Activated CD4-positive, alpha-beta memory T cell treated with anti-CD3 and anti-CD28 coated beads for 36 hours (primary cell): ENCODE measurements at places on chromosomes 5 and 9.

GRCh38 chr9:94870793-94871558 is 144.5 kb downstream of the AOPEP start:
- DNase-seq = peak; percentile 63

GRCh38 chr9:15942831-15943424 is 390.1 kb downstream of the CCDC171 start:
- DNase-seq = no peak

DNA sequence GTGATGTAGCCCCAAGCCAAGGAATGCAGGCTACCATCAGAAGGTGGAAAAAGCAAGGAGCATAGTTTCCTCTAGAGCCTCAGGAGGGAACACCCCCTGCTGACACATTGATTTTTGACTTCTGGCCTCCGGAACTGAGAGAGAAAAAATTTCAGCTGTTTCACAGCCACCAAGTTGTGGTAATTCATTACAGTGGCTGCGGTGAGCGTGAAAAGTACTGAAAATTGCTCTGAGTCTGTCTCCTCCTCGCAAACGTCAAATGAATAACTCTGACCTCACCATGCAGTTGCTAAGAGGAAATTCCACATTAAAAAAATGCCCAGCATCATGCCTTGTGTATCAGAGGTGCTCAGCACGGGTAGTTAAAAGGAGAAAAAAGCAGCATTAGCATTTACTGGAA is 277.9 kb upstream of the MSX2 start:
- no peak for DNase-seq

- no peak for DNase-seq
Observed at GRCh38 chr5:97102010-97102470, 40.4 kb downstream of the LIX1 start.

DNA sequence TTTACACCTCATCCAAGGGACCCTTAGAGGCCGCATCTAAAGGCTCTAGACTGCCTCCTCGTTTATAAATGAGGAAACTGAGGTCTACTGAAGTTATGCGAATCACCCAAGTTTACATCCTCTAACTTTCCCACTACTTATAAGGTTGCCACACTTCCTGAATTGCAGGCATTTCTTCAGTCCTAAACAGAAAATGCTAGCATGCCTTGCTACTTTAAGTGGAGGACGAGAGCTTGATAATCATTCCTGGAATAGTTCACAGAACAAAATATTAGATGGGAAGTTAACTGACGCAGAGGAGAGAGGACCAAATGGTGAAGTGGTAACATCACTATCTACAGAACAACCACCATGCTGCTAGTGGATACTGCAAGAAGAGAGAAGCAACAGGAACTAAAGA is 85.8 kb downstream of the GNAQ start:
- DNase-seq = no peak

- DNase-seq = no peak
Observed at GRCh38 chr9:1303932-1304331, 253.8 kb downstream of the DMRT2 start.

DNA sequence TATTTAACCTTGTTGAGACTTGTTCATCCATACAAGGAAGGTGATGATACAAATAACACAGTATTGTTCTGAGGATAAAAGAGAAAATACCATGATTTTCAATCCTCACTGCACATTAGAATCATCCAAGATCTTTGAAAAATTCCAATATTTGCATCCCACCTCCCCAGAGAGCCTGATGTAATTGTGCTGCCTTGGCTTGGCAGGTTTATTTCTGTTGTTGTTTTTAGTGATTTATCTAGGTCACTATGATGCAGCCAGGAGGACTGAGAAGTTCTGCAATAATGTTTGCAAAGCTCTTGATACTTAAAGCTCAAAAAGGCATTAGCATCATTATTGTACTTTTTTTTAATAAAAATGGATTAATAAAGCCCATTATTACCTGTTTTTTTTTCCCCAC is 67.0 kb upstream of the NMUR2 start:
- DNase-seq = no peak

GRCh38 chr9:75545287-75545686 is 345.2 kb upstream of the PCSK5 start:
- no peak for DNase-seq

GRCh38 chr5:64834037-64834436 is 65.3 kb downstream of the CWC27 start:
- DNase-seq = no peak

DNA sequence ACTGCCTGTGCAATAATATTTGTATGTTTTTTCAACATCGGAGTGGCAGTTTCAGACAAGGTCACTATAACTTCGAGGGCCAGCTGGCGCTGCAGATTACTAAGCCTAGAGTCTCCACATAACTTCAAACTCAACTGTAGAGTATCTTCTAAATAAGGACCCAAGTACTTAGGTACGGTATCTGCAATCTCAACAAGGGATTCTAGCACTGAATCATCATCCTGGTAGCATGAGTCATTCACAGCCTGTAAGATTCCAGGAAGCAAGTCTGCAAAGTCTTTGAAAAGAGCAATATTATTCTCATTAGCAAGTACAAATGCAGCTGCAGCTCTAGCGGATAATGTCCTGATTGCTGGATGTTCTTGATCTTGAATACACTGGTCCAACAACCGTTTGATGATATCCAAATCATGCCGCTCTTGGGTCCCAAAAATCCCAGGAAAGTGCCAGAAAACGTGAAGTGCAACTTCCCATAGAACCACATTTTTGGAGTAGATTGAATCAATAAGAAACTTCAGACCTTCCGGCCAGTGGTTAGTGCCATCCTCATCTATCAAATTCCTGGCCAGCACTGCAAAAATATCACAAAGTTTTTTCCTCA is 654 bp downstream of the RANBP6 start:
- peak; percentile 41 for DNase-seq

GRCh38 chr9:132703336-132703735 is 33.1 kb downstream of the GTF3C4 start:
- no peak for DNase-seq

- DNase-seq = no peak
Observed at GRCh38 chr5:39501397-39501796, 76.6 kb upstream of the DAB2 start.

GRCh38 chr5:14182761-14183160 is 39.6 kb downstream of the TRIO start:
- DNase-seq = no peak

DNA sequence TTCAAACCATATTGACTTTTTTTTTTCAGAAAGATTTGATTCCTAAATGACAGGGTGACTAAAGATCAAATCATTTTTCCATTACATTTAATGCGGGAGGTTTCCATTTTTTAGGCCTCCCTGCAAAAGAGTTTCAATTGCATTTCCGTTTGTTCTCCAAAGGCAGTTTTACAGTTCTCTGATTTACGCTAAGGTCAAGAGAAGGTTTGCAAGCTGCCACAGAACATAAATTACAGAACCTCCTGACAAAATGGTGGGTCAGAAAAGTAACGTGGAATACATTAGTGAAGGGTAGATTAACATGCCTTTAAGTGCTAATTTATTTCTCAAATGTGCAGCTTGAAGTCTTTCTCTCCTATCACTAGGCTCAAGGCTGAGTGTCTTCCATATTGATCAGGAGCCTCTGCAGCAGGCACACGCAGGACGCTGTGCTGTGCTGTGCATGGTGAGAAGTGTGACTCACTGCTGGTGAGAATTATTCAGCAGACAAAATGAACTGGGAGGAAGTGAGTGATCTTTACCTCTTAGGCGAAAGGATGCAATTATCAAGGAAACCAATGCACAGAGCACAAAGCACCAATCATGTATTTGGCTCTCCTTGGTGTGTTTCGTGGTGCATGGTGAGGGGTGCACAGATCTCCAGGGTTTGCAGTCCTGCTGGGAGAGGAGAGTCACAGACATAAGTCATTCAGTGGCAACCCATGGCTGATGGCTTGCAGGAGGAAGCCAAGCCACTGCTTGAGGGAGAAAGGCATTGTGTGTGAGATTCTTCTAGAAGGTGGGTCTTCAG is 136.3 kb downstream of the TENT4A start:
- DNase-seq = peak; percentile 41

DNA sequence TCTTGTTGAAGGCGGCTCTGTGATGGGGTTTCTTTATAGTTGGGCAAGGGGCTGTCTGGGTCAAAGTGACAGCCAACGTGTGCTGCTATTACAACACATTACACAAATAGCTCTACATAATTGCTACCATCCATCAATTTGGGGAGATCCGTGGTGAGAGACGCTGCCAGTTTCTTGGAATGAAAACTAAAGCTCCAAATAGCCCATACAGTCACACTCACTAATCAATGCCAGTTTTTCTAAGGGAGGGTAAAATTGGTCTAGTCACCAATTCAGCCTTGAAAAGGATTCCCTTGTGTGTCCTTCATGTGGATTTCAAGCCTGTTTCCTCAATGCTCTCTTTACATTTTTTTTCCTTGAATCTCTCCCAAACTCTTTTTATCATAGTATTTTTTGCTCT is 343.3 kb upstream of the KLF4 start:
- DNase-seq = no peak

DNA sequence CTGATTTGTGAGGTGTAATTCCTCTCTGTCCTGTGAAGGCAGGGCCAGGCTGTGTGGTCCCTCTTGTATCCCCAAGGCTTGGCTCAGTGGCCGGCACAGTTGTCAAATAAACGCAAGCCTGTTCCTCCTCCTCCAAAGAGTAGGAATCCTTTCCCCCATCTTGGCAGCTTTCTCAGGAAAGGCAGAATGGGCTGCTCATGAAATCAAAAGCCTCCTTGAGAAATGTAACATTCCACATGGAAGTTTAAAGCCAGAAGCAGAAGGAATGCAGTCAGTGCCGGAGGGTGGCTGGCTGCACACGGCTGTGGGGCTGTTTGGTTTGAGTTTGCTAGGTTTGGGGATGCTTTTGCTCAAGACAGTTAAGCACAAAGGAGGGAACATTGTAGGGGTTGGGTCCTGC is 34.5 kb upstream of the MED10 start:
- no peak for DNase-seq

DNA sequence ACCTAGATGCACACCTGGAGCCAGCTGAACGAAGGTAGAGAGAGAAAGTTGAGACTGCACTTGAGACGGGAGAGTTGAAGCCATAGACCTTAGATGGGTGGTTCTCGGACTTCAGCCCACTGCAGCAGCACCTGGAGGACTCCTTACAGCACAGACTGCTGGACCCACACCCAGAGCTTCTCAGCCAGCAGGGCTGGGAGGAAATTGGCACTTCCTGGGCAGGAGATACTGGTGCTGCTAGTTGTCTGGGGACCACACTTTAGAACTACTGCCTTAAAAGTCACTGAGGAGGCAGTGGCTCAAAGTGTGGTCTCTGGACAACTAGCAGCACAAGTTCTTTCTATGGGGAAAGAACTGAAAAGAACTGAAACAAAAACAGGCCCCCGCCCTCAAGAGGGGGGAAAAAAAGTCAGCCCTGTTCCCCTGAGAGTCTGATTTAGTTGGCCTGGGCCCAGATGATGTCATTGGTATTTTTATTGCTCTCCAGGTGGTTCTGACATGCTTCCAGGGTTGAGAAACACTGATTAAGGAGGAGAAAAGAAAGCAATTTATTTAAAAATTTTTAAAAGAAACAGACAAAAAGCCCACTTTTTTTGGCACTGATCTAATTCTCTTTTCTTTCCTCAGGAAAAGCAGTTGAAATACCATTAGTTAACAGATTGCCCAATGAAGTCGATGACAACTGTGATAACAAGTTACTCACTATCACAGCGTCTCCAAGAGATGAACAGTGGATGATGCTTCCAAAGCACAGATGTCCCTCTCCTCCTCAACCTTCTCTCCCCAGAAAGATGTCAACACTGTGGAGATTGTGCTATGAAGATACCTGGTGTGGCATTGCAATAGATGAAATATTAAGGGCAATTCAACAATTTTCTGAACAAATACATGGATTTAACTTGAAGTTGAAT is 73.6 kb upstream of the ADAMTS16 start:
- DNase-seq = no peak

GRCh38 chr9:116342061-116342460 is 188.5 kb downstream of the PAPPA start:
- no peak for DNase-seq

DNA sequence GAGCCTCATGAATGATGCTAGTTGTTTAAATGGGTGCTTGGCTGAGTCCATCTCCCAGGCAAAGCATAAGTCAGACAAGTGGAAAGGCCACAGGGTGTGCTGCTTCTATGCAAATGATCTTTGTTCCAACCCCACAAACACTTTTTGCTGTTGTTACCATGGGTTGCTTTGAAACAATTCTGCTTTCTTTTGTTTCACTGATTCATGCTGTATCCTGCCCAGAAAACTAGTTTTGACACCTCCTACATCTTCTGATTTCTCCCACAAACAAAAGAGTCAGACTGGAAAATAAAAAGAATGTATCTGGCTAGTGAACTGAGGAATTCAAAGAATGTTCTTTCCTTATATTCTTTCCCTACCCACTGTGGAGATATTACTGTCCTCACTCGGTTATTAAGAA is 298.6 kb downstream of the DIRAS2 start:
- no peak for DNase-seq

GRCh38 chr5:6713274-6714225 is at the start of gene TENT4A:
TSS of gene TENT4A (plus strand) at chr5:6713432. CDS start at chr5:6713984, 552 bp downstream.
- DNase-seq = peak; percentile 28

DNA sequence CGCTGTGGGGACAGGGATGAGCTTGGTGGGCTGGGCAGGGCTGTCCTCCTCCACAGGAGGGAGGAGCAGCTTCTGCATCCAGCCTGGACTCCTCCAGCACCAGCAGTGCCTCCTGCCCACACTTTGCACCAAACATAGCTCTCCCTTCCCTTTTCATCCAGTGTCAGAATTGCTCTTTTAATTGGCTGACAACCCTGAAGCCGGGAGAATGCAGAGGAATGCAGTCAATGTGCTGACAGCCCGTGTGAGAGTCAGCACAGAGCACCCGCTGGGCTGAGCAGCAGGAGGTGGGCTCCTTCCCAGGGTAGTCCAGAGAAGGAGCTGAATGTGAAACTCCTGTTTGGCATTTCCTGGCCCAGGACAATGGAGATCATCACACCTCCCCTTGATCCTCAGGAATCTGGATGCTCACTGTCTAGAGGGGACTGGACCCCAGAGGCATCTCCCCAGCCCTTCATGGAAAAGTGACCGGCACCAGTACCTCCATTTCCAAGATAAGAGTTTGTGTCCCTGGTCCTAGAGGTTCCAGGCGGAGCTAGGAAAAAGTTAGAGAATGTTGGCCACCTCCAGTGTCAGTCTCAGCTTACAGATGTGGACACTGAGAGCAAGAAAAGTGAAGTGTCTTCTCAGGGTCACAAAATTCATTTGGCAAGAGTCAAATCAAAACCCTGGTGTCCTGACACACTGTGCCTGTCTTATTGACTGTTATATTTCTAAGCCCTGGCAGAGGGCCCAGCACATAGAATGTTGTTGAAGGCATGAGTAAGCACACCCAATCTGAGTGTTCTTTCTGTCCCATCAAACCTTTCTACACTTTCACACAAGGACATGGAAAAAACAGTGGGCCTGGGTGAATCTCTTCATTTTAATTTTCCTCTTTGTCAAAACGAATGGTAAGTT is 202.1 kb downstream of the SNX18 start:
- peak; percentile 67 for DNase-seq

GRCh38 chr5:135440916-135441315 is 6.2 kb downstream of the DCANP1 start:
- no peak for DNase-seq
